ENCODE measurements at places on chromosomes 5 and 9.

GRCh38 chr5:167233507-167234220 lies 1057.8 kb upstream of the WWC1 start:
- DNase-seq: no peak

DNA sequence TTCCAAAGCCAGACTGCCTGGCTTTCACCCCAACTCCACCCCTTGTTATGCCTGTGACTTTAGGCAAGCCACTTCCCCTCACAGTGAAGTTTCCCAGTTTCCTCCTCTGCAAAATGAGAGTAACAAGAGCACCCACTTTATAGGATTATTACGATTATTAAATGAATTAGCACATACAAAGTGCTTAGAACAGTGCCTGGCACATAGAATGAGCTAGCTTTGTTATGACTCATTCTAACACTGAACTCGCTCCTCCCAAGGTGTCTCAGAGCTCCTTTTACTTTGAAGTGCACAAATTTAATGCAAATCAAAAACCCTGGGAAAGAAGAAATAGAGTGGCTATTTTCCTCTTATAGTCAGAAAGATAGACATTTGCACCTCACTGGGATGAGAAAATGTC lies 34.3 kb downstream of the DNAH5 start:
- DNase-seq: no peak

DNA sequence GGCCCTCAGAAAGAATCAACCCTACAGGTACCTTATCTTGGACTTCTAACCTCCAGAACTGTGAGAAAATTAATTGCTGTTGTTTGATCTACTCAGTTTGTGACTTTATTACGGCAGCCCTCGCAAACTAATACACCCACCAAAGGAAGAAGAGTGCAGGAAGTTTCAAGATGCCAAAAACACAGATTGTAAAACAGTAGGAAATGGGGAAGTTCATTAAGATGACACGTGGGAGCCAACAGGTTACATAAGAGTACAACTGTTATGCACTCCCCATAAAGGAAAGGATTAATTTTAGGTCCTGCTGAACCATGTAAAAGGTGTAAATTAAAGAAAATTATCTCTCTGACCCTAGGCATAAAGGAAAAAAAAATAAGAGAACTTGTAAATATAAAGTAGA lies 294.3 kb downstream of the EPB41L4A start:
- no peak for DNase-seq

GRCh38 chr5:78005021-78005785 lies 229.1 kb upstream of the TBCA start:
- DNase-seq: no peak

DNA sequence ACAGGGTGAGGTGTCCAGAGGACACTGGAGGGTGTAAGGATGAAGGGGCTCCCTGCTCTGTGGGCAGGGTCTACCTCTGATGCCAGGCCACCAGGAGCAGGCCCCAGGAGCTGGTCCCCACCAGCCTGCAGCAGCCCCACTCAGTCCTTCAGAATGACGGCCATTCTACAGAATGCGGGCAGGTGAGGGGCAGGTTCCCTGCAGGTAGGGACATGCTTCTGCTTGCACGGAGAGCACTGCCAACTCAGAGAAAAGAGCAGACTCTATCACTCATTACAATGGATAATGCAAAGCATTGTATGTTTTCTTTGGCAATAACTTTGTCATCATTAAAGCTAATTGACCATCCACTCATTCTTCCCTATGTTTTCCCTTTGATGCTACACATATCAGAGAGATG lies 39.0 kb downstream of the DDX31 start:
- DNase-seq: no peak

DNA sequence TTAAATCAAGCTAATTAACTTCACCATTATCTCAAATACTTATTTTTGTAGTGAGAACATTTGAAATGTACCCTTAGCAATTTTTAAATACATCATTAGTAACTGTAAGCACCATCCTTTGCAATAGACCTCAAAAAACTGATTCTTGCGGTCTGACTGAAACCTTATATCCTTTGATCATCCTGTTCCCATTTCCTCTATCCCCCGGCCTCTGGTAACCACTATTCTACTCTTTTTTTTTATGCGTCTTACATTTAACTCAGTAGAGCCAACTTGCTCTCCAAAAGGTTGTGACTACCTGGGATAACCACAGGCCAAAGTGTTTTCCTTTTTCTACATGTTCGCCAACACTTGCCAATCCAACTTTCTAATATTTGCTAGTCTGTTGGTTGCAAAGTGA lies 106.1 kb downstream of the IRX1 start:
- no peak for DNase-seq

DNA sequence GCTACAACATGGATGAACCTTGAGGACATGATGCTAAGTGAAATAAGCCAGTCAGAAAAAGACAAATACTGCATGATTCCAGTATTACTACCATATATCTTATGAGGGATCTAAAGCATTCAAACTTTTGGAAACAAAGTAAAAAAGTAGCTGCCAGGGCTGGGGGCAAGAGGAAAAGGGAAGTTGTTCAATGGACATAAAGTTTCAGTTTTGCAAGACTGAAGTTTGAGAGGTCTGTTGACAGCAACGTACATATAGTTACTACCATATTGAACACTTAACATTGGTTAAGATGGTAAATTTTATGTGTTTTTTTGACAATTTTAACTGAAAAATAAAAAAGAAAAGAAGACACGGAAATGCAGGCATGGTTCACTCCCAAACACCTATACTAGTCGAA lies 77.6 kb downstream of the MAPKAP1 start:
- DNase-seq: no peak

DNA sequence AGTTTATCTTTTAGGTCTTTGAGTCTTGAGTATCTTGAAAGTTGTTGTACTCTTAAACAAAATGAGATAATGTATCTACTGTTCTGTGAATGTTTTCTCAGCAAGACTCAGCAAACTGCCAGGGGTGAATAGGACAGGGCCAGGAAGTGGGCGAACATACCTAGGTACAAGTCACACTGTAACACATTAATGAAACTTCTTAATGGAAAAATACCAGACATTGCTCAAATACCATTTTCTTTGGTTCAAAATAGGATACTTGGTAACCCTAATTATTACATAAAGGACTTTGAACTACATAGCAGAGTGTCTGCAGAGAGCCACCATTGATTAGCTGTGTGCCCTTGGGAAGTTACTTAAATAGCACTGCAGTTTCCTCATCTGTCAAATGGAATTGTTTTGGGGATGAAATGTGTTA lies 197.5 kb downstream of the ARHGEF28 start:
- no peak for DNase-seq

GRCh38 chr5:93184041-93184440 lies 397.0 kb downstream of the NR2F1-AS1 start:
- DNase-seq: no peak

DNA sequence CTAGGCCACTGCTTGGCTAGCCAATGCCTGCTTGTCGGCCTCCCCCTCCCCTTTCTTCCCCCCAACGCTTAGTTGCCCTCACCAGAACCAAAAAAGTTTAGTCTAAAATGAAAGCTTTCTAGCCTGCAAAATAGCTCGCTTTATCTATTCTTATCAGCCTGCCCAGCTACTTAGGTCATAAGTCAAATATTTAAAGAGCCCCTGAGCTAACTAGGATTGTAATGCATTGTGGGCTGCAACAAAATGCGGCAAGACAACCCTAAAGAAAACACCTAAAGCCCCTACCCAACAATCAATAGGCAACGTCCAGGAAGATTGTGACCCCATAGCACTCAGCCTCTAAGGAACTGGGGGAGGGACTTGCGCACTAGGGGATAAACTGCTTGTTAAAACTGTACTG lies 38.6 kb upstream of the PCSK5 start:
- DNase-seq: no peak

DNA sequence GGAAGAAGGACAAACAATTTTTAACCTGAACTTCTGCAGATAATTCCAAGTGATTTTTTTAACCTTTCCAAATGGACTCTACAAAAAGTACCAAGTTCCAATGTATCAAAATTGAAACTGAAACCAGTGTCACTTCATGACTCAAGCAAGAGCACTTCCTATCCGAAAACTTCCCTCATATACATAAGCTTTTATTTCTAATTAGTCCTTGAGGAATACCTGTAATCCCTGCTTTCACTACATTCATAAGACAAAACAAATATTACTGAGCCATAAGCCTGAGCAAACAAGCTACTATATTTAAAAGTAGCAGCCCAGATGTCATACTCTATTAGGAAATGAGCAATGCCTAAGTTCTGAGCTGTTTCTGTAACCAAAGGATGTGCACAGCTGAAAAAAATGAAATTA lies 224.4 kb downstream of the EBF1 start:
- DNase-seq: no peak

DNA sequence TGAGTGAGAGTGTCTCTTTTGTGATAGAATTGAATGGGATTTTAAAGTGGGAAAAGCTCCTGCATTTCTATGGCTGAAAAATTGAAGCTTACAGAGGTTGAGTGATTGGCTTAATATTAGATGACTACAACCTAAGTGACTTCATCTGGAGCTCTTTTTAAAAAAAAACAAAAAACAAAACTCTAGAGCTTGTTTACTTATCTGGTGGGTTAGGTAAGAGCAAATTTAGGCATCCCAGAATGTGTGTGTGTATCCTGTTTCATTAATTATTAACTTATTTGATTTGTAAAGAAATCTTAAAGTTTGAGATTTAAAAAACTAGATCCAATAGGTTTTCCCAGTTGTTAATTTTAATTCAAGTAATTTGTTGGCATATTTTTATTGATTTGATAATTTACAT lies 60.1 kb downstream of the SCAMP1 start:
- DNase-seq: no peak

- DNase-seq: no peak
Observed at GRCh38 chr9:83537331-83538171, 650 bp downstream of the FRMD3 start.

GRCh38 chr5:27818888-27819287 lies 780.5 kb upstream of the CDH9 start:
- no peak for DNase-seq

DNA sequence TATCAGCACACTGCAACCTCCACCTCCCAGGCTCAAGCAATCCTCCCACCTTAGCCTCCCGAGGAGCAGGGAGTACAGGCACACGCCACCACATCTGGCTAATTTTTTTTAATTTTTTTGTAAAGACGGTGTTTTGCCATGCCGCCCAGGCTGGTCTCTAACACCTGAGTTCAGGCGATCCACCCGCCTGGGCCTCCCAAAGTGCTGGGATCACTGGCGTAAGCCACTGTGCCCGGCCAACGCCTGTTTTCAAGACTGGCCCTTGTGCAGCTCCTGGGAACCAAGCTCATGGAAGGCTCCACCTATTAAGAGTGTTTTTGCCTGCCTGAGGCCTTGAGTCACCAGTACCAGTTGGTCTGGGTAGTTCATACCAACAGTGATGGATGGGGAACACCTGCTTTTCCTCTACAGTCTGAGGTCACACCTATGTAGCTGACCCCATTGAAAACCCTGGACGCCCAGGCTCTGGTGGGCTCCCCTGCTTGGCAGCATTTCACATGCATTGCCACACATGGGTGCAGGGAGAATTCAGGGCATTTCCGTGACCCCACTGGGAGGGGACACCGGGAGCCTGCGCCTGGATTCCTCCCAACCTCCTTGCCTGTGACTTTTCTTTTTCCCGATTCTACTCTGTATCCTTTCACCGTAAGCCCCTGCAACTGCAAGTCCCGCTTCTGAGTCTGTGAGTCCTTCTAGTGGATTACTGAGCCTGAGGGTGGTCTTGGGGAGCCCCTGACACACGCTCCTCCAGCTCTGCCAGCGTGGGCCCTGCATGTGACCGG lies 63.5 kb downstream of the ZNF354C start:
- no peak for DNase-seq

DNA sequence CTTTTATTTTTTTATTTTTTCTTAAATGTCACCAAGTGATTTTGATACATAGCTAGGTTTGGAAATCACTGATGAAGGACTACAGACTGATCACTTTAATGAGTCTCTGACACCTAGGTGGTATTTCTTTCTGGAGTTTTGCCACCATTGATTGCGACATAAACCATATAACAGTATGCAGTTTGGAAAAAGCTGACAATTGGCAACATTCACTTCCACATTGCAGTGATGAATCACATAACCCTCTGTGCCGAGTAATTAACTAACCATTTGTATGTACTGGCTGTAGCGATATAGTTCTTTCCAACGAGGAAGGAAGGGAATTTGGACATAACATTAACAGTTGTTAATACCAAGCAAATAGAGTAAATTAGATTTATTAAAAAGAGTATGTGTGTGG lies 222.9 kb upstream of the EFNA5 start:
- no peak for DNase-seq

GRCh38 chr9:98774746-98775145 lies 21.6 kb downstream of the ANKS6 start:
- DNase-seq: no peak

DNA sequence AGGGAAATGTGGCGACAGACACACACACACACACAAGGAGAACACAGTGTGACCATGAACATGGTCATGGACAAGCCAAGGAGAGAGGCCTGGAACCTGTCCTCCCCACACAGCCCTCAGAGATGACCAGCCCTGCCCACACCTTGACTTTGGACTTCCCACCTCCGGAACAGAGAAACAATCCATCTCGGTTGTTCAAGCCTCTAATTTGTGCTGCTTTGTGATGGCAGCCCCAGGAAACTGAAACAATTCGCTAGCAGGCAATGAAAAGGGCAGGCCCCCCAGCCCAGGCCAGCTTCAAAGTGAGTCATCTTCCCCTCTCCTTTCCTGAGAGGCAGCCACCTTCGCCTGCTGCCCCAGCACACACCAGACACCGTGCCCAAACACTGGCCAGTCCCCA lies 47.7 kb downstream of the NSUN2 start:
- no peak for DNase-seq

DNA sequence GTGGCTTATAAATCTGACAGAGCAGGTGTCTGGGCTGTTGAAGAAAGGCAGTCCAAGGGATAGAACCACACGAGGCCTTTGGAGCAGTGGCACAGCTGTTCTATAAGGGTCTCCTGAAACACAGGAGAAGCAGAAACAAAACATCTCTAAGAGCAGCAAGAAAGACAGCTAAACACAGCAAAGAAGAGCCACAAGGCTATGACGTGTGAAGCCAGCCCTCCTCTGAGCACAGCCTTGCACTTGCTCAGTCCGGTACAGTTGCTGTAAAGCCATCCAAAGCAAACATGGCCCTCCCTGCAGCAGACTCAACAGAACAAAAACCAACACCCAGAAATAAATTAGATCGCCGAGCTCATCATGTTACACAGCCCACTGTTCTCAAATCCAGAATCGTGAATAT lies 2.6 kb upstream of the GZMK start:
- DNase-seq: no peak

DNA sequence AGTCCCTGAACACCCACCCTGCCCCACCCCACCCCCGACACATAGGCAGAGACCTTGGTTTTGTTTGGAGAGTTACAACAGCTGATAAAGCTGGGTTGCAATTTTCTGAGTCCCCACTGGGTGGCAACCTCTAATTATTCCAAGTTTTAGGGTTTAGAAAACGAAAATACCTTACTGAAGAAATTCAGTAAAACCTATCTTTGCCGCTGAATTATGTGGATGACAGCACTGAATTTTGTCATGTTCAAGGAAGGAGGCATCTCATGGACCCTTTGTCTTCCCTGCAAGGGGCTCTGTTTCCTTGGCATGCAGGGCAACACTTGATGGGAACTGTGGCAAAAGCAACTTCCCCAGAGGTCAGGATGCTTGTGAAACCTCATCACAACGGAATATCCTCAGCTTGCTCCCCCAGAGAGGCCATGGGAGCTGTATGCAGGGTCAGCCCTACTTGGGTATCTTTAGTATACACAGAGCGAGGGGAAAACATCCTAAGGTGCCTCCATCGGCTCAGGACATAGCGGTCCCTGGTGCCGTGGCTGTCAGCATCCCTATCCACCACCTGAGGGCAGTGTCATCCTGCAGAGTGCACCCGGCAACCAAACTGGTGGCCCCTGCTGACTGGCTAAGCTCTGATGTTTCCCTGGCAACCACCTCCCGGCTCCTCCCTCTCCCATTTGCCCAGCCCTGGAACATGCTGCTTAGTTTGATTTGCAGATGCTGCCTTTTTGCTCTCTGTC lies 123.1 kb downstream of the RXRA start:
- DNase-seq: peak; percentile 89

Data from CD4-positive, alpha-beta T cell treated with Interferon alpha-2 for 1 hour (primary cell).